Coronary artery (tissue), 2 donors: ENCODE measurements at places on chromosomes 11 and 22.

GRCh38 chr11:88695689-88696414 lies 358.3 kb upstream of the CTSC start:
- DNase-seq: no peak

DNA sequence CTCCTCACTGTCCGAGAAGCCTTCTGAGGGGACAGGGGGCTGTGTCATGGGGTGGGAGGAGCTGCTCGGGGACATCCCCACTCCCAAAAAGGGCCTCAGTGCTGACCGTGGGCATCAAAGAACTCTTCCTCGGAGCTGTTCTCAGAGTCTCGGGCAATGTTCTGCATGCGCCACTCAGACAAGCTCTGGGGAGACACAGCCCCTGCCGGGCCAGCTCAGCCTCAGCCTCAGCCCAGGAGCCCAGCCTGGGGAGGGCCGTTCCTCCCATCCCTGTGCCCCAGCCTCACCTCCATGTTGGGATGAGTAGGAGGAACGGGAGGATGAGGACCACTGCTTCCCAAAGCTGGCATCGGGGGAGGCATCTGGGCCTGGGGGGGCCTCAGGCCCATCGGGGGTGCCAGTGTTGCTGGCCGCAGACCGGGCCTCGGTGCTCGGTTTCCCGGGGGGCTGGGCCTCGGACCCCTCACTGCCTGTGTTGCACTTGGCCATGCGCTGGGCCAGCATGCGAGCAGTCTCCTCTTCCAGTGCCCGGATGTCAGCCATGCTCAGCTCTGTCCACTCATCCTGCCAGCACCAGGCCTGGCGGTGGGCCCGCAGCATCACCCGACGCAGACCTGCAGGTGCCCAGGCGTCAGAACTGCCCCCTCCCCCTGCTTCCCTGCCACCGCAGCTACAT lies 5.2 kb downstream of the PITPNM1 start:
- DNase-seq: no peak

DNA sequence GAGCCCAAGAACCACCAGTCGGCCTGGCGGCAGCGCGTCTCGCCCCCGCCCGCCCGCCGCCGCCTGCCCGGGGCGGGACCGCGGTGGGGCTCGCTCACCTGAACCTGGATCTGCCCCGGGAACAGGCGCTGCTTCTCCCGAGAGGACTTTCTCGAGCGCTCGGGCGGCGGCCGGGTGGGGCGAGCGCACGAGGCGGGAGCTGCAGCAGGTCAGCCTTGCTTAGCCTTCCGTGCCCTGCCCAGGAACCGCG lies 133 bp downstream of the MYH9 start:
- DNase-seq: no peak

- no peak for DNase-seq
Measured at GRCh38 chr22:26534874-26535602, 22.8 kb upstream of the TFIP11 start.

DNA sequence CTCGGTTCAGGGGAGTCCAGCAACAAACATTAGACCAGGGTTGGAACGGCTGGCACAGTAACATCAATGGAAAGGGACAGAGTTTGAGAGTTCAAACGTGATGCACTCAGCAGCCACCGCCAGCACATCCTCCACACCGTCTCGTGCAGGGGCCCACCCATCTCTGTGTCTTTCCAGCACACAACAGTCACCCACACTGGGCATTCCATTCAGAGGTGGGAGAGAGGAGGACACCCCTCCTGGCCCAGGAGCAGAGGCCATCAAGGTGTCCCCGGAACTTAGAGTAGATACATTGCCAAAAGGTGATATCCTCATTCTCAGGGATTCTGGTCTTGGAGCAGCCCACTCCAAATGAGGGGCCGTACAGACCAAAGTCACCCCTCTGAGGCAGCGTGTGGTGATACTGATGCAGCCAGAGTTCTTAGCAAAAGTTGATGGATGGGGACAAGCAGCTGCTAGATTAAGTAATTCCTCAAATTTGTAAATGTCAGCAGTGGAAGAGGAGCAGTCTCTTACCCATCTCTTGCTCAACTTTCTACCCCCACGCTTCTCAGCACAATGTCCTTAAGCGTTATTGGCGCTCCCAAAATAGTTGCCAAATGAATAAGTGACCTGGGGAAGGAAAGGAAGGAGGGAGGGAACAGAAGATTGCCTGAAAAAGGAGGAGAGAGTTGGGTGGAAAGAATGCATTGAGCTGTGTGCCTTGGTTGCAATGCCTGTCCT lies 5.5 kb downstream of the SNAP29 start:
- no peak for DNase-seq

- DNase-seq: no peak
Measured at GRCh38 chr11:126331286-126331685, 24.2 kb upstream of the ST3GAL4 start.

DNA sequence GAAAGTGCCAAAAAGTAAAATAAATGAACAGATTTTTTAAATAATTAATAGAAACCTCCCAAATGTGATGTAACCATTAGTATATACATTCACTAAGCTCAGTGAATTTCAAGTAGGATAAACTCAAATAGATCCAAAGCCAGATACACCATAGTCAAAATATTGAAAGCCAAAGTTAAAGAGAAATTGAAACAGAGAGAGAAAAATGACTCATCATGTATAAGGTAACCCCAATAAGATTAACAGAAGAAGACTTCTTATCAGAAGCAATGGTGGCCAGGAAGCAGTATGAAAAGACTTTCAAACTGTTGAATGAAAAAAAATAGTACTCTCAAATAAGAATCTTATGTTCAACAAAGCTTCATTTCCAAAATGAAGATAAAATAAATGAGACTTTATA lies 70.5 kb downstream of the LUZP2 start:
- DNase-seq: no peak

DNA sequence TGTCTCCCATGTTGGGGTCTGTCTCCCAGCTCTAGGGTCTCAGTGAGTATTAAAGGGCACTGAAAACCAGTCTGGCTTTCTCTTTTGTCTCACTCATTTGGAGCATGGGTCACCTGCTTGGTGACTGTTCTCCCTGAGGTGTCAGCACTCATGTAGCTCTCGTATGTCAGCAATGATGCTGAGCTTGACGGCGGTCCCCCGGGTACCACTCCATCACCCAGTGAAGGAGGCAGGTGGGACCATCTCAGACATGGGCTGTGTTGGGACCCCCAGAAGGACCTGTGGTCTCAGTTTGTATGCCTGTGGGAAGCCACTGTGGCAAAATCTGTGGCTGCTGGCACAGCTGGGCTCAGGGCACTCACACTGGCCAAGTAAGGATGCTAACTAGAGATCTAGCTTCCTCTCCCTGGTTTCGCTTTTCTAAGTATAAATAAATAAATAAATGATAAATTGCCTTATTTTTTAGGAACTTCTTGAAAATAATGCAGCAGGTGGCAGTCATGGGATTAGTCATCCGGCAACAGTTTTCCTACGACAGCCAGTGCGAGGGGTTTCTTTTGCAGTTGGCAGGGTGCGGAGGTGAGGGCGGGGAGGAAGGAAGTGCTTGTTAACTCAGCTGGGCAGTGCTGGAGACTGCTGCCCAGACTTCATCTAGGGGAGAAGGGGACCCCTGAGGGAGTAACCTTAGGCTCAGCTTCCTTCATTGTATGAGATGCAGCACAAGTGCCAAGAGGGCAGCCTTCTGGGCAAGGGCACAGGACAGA lies 48.8 kb downstream of the OSBP2 start:
- DNase-seq: no peak

- no peak for DNase-seq
Measured at GRCh38 chr22:29570456-29570855, 10.5 kb downstream of the NIPSNAP1 start.

DNA sequence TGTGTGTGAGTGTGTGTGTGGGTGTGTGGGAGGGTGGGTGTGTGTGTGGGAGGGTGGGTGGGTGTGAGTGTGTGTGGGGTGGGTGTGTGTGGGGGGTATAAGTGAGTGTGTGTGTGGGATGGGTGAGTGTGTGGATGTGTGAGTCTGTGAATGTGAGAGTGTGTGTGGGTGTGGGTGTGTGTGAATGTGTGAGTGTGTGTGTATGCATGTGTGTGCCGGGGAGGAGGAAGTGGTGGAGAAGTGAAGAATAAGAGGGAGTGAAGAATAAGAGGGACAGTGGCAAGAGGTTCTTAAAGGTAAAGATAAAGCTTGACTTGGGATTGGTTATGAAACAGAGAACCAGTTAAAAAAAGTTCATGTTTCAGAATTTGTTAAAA lies 54.0 kb downstream of the PRR5L start:
- DNase-seq: no peak

DNA sequence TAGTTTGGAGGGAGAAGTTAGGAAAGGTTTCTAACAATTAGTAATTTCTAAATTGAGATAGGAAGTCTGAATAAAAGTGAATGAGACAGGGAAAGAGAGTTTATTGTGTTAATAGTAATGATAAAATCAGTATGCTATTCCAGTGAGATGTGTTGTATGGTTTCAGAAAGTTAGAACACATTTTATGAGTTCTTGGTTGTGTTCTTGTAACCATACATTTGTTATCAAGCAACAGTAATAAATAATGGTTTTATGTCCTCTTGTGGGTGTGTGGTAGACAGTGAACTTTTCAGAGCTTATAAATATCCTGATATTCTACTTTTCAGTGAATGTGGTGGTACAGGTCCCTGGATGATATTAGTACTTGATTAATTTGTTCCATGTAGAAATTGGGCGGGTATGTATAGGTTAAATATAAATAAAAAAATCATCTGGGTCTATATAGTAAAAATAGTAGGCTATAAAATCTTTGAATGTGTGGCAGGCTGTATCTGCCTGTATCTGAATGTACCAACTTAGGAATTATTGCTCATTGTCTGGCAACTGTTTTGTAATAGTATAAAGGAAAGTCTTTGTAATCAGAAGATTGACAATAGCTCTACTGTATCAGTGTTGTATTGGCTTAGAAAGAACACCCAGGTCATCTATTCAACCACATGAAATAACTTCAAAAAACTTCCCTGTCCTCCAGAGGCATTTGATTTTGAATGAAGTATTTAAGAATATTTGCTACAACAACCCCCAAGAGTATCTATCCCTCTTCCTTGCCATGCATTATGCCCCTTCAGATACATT lies 54.8 kb downstream of the UVRAG start:
- no peak for DNase-seq
